ENCODE measurements at places on chromosomes 6 and 20.

- no peak for DNase-seq
These were observed 365.3 kb downstream of the SAMD5 start for GRCh38 chr6:147873816-147874215.

DNA sequence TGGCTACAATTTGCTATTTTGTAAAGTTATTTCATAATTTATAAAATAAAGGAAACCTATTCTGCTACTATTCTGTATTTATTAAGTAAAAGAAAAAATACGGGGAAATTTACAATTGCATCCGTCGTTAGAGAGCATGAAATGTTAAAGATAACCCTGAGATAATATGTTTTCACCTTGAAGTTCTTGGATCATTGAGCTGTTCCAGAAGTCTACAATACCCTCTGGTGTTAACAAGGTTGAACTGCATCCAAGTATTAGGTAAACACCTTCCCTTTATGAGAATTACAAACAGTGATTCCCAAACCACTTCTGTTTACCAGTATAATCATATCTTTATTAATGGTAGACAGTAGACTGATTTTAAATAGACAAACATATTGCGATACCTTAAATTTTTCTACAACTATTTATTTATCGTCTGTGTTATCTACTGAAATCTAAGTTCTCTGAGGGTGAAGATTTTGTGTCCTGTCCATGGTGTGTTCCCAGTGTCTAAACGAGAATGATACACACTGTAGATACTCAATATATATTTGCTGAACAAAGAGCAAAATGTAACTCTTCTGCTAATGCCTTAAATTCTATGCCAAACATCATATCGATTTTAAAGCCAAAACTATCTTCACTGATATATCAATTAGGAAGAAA is 28.2 kb downstream of the TBC1D32 start:
- peak; percentile 85 for DNase-seq

DNA sequence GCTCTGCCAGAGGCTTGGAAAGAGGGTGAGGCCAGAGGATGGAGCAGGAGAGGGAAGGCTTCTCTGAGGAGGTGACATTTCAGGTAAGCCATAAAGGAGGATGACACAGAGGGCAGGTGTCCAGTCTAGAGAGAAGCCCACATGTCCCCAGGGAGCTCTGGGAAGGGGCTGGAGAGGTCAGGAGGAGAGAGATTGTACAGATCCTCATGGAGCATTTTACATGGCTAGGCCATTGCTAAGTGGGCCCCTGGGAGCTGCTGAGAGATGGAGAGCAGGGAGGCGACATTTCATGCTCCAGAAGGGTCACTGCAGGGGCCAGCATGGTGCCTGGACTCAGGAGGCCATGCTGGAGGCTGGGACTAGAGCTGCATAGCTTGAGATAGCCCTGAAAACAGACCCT is 124.5 kb downstream of the TOX2 start:
- no peak for DNase-seq

- no peak for DNase-seq
These were observed 4.3 kb downstream of the PFDN4 start for GRCh38 chr20:54212226-54212625.
